ENCODE measurements at places on chromosomes 4 and X. TPM values are rescaled to one million over a fixed set of nuclear protein-coding genes. Genes with fewer than 3 reads are reported as not detected.

SSX4B gene
- polyA plus RNA-seq: not detected

GPRASP1 gene
- polyA plus RNA-seq: 1.5 TPM

PDCL2 gene
- not detected for polyA plus RNA-seq

SYTL5 gene
- polyA plus RNA-seq: 0.17 TPM

ZNF330 gene
- polyA plus RNA-seq: 24.3 TPM

MAGEC3 gene
- polyA plus RNA-seq: not detected

CCDC149 gene
- polyA plus RNA-seq: 4.8 TPM

DNA sequence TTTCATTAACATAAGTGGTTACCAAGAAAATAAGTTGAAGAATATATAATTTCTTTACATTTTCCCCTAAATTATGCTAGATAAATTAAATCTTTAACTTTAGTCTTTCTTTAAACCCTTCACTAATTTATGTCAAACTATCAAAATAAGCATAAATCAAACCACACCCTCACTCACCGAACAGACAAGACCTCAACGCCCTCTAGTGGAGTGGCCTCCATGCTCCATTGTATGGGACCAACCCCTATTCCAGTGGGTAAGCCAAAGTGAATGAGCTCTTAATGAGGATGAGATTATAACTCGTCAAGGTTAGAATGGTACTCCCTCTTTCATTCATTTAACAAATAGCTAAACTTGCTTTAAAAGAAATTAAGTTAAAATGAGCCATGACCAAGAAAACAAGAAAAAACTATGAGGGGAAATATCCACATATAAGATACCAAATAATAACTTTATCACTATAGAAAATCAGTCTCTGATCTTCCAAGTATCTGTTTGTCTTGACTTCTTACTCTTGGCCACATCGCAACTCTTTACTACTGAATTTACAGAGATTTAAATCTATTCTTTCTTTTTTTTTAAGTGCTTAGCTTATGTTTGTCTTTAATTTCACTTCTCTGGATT lies 15.6 kb upstream of the BBS12 start:
- peak; percentile 63 for DNase-seq

DNA sequence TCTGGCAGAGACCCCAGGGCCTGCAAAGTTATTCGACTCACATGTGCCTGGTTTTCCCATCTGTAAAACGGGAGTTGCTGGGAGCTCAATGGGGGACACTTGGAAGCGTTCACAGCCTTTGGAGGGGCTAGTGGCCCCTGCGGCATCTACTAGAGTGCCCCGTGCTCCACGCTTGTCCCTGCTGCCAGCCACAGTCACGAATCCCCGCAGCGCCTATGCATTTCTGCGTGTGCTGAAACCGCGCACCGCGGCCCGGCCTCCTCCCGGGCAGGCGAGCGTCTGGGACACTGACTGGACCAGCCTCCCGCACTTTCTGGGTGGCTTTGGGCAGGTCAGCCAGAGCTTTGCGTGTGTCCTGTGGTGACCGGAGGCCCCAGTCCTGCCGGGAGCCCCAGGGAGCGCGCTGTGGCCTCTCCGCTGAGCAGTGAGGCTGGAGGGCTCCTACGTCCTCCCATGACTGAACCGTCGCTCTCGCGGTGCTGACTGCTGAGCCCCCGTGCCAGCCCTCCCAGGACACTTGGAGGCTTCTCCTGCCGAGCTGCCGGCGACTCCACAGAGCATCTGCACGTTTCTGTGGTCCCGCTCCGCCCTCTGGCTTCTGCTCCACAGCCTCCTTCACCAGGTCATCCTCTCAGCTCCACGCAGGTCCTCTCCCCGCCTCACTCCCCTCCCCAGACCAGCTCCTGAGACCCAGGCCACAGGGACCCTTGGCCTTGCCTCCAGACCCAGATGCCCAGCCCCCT lies 36.3 kb downstream of the PIGG start:
- DNase-seq: no peak

GRCh38 chr4:103934178-103934789 lies 214.5 kb upstream of the TACR3 start:
- DNase-seq: peak; percentile 28

- no peak for DNase-seq
Measured at GRCh38 chr4:164481306-164482091, 272.4 kb upstream of the SMIM31 start.

DNA sequence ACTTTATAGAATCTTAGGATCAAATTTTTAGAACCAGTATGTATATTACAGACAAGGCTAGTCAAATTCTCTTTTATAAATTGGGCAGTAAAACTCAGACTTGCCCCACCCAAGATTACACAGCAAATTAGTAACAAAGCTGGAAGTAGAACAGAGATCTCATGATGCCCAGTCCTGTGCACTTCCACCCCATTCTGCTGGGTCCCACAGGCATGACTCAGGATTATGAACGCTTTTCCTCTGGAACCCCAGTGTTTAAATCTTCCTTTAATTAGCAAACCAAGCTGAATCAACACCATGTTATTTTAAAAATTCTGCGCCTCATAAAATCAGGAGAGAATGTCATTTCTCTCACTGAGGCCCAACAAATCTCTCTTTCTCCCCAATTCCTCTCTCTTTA lies 1.5 kb upstream of the IL13RA2 start:
- no peak for DNase-seq

DNA sequence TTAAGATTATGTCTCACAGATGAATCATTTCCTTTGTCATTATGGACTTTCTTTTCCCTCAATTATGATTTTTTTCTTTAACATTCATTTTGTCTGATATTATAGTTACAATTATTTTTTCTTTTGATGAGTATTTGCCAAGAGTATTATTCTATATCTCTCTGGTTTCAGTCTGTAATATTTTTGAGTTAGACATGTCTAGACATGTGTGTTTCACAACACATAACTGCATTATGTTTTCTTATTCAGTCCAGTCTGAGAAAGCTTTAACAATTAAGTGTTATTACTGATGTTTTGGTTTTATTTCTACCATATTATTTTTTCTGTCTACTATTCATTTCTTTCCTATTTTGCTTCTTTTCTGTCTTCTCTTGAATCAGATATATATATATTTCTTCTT lies 108.3 kb upstream of the MID1IP1 start:
- no peak for DNase-seq

- no peak for DNase-seq
Measured at GRCh38 chr4:151029537-151029936, 14.5 kb upstream of the LRBA start.

- DNase-seq: no peak
Measured at GRCh38 chrX:9758021-9758638, 7.5 kb downstream of the GPR143 start.

DNA sequence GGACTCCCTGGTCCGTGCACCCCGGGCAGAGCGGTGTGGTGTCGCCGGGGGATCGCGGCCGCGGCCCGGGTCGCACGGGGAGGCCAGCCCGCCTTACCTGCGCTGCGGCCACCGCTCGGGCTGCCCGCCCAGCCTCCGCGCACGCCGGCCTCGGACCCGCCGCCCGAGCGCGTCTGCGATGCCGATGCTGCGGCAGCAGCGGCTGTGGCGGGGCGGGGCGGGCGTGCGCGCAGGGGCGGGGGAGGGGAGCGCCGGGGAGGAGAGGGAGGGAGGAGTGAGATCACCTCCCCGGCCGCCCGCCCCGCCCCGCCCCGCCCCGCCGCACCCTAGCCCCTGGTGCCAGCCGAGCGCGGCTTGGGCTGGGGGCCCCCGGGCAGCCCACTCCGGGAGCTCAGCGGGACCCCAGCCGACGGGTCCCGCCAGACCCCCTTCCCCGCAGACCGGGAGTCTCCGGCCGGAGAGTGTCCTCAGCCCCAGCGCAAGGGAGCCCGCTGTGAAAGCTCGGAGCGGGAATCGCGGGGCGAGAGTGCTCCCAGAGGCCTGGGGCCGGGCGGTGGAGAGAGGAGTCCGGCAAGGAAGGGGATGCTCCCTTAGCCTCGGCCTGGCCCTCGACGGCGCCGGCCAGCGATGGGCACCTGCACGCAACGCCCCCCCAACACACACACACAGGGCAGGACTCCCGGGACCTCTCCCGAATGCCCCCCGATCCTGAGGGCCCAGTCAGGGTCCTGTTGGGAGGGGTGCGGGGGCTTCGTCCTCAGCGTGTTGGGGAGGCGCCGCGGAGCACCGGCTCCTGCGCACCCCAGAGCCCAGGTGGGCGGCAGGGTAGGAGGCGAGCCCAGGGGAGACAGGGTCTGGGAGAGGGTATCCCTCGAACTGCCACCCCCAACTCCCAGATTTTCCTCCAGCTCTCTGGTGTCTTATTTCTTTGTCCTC lies at the start of gene L1CAM:
L1CAM (minus strand) TSS at position 206 of the 936 bp plus-strand sequence. CDS start 10,337 bp downstream, outside the sequence.
- DNase-seq: no peak

- DNase-seq: peak; percentile 91
Measured at GRCh38 chrX:100643956-100644860, at the start of gene SRPX2. SRPX2 (plus strand) TSS chrX:100644199; CDS start chrX:100646323, 2,124 bp downstream.

- no peak for DNase-seq
Measured at GRCh38 chr4:11894221-11894620, 465.5 kb upstream of the HS3ST1 start.

DNA sequence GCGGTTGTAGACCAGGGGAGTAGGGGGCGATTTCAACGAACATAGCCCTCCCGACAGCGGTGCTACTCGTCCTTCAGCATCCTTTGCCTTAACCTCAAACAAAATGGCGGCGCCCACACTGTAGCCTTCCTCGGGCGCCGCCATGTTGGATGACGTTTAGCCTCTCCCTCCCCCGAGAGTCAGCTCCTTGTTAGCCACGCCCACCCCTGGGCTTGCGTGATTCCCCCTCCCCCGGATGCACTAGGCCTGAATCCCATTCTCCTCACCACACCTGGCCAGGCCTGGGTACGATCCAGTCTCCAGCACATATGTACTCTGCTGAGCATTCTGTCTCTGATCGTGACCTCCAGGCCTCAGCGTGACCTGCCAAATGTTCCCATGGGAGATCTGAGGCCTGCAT lies 49.0 kb upstream of the ZNF157 start:
- peak; percentile 43 for DNase-seq

DNA sequence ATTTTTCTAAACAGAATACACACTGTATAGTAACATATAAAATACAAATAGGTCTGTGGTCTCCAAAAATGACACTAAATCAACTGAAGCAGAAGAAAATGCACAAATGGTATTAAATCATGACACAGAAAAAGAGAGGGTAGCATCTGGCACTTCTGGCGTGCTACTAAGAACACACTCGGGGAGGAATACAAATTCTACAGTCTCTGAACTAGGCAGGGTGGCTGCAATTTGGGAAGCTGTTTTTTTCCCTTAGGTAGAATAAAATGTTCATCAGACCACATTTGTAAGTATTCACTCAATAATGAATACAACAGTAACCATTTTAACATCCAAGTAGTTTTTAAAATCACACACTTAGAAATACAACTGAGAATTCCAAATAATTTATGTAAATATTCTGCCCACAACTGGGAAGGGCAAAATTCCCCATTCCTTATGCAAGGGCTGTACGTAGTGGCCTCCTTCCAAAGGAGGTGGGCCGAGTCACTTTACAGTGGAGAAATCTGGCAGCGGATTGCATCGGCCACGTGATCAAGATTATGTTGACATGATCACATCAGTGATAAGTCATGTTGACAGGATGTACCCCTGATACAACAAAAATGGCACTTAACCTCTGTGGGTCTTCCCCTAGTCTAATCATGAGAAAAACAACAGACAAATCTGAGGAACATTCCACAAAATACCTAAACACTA lies 101.1 kb downstream of the TSPAN5 start:
- peak; percentile 75 for DNase-seq

- DNase-seq: peak; percentile 47
Measured at GRCh38 chr4:184756399-184756798, 22.5 kb upstream of the CENPU start.

DNA sequence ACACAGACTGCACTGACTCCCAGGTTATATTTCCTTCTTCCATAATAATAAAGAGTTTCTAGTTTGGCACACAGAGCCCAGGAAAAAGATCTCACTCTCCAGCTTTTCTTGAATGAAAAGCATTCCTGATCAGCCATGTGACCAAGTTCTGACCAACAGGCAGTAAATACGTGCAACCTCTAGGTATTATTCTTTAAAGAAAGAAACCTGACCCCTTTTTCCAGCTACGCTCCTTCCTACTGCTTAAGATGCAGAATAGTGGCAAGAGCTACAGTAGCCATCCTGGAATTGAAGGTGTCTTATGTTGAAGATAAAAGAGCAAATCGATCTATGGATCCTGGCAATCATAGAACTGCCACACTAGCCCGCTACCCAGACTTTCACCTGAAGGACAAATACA lies 76.7 kb downstream of the LRBA start:
- no peak for DNase-seq
